NCI-H1092 treated with DMSO at 0.1 percent for 48 hours (cell line): ENCODE measurements at places on chromosomes 16 and 17.

DNA sequence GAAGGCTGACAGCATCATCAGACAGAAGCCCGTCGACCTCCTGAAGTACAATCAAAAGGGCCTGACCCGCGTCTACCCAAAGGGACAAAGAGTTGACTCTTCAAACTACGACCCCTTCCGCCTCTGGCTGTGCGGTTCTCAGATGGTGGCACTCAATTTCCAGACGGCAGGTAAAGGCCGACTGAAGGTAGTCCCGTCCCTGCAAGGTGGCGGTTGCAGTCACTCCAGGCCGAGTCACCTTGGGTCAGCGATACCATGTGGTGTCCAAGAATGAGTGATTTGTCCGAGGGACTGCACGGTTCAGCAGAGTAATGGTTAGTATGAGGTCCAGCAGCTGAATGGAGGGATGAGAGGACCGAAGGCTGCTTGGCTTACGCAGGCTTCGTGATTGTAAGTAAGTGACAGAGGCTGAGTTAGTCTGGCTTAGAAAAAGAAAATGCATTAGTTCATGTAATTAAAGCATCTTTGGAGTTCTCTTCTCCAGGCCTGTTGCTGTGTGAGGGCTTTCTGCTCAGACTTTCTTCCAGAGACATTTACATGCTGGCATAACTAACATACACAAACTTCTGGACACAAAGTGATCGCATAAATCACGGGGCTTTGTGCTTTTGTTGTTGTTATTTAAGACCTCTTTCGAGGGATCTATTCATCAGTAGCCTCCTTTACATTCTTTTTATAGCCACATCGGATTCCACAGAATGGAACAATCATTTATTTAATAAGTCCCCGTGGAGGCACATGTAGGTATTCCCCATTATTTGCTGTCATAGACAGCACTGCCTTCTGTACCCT lies 74.9 kb downstream of the SDR42E1 start:
- no peak for DNase-seq

DNA sequence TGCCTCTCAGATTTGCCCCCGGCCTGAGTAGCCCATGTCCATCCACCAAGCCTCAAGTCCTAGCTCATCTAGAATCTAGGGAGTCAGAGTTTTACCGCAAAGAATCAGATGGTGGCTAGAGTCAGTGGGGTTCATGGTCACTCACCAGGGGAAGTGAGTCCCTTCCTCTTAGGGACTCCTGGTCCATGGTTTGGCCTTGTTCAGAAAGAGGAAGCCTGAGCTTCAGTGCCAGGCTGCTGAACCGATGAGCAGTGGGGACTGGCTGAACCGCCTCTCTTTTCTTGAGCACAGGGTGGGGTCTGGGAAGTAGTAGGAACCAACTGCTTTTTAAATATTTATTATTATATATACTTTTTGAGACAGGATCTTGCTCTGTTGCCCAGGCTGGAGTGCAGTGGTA lies 160.3 kb downstream of the NTN1 start:
- DNase-seq: no peak

DNA sequence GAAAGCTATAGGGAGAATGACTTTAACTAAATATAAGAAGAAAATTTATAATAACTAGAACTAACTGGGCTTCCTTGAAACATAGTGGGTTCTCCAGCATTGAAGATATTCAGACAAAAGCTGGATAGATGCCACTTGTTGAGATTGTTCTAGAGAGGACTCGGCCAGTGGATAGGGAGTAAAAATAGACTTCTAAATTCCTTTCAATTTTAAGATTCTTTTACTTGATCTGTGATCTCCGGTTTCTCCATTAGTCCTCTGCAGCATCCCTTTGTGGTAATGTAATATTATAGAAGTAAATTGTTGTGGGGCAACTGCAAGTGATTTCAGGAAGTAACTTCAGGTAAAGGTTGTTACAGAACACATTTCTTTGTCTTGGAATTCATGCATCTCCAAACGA lies 10.3 kb upstream of the RARA start:
- no peak for DNase-seq

DNA sequence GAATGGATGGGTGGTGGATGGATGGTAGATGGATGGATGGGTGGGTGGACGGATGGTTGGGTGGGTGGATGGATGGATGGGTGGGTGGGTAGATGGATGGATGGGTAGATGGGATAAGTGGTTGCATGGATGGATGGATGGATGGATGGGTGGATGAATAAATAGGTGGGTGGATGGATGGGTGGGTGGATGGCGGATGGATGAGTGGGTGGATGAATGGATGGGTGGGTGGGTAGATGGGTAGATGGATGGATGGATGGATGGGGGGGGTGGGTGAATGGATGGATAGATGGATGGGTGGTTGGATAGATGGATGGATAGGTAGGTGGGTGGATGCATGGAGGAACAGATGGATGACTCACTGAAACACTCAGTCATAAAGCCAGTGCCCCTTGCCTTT lies 51.0 kb upstream of the FASN start:
- DNase-seq: no peak

DNA sequence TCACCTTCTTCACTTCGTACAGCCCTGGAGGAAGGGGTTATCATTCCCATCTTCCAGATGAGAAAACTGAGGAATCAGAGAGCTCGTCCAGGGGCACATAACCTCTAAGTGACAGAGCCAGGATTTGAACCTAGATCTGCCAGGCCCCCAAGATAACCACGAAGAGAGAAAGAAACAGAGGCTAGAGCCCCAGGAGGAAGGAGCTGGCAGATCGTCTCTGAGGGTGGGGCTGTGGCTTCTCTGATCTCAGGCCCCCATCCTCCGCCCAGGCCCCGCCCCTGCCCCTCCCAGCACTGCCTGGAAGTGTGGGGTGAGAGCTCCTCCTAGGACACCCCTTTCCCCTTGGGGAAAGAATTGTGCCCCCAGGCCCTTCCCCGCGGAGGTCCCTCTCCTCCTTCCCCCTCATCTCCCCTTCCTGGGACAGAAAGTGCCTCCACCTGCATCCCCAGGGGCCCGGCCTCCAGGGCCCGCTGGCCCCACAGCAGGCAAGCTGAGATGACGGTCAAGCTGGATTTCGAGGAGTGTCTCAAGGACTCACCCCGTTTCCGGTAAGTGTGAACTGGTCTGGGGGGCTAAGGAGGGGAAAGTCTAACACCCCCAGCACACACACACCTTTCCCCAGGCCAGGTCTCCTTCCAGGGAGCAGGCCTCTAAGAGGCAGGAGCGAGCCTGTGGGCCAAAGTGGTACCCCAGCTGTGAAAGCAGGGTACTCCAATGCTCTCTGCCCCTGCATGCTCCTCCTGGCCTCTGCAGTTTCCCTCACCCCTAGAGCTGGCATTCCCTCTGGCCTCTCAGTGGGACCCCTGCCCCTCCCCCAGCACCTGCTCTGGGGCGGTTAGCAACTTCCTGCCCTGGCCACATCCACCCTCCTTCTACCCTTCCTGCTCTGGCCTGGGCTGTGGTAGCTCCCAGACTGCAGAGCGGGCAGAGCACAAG lies at the start of gene ACAP1:
Gene ACAP1, plus strand, starts transcription at position 290 of the 936 bp plus-strand sequence. Its CDS starts 206 bp downstream, at position 496.
- DNase-seq: no peak

GRCh38 chr17:20934288-20934687 lies 108.5 kb downstream of the USP22 start:
- DNase-seq: no peak

GRCh38 chr17:47644324-47644723 lies 5.4 kb upstream of the KPNB1 start:
- no peak for DNase-seq

DNA sequence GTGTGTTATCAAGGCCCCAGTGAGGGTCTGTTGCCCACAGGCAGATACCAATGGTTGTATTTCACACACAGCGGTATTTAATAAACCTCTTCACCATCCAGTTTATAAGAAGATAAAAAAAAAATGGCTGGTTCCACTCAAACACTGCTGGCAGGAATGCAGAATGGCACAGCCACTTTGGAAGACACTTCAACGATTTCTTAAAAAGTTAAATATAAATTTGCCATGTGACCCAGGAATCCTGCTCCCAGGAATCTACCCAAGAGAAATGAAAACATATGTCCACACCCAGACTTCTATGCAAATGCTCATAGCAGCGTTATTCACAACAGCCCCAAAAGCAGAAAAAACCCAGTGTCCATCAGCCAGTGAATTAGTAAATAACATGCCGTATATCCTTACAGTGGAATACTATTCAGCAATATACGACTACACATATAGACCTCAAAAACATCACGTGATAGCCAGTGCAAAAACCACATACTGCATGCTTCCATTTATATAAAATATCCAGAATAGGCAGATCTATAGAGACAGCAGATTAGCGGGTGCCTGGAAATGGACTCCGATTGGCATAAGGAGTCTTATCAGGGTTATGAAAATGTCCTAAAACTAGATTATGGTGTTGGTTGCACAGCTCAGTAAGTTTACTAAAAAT lies 38.7 kb downstream of the XYLT1 start:
- no peak for DNase-seq

- no peak for DNase-seq
These were observed 9.9 kb upstream of the CMTM4 start for GRCh38 chr16:66706506-66706880.

DNA sequence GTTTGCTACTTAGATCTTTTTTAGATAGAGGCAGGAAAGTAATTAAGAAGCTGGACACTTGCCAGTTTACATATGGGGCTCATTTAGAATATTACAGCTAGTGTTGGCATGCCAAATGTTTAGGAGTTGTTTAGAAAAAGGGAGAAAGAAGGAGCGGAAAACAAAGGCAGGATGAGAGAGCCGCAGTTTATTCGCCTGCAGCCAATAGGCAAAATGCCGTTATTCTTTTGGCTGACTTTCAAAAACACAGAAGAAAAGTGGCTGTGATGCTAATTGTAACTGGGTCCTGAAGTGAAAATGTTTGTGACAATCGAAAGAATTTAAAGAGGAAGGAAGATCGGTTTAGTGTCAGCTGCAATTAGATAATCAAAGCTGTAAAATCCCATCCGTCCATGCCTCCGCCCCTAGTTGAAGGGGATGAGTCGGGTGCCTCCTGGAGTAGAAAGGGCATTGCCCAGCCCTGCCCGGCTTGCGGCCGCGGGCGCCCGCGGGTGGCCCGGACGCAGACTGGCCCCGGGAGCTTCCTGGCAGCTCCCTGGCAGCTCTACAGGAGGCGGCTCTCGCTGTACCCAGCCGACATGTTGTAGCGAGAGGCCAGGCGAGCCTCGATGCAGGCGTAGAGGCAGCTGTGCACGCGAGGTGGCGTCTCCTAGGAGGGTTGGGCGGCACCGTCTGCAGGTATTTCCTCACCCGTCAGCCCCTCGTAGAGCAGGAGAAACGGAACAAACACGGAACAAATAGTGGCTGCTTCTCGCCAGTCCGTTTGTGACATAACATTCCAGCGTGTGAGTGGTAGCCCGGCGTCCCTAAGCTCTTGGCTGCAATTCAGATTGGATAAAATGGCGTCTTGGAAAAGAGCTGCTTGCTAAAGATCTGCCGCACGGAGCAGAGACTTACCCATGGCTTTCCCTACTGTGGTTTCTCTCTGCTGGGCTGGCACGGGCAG lies 82.2 kb downstream of the TNRC6C start:
- peak; percentile 85 for DNase-seq

DNA sequence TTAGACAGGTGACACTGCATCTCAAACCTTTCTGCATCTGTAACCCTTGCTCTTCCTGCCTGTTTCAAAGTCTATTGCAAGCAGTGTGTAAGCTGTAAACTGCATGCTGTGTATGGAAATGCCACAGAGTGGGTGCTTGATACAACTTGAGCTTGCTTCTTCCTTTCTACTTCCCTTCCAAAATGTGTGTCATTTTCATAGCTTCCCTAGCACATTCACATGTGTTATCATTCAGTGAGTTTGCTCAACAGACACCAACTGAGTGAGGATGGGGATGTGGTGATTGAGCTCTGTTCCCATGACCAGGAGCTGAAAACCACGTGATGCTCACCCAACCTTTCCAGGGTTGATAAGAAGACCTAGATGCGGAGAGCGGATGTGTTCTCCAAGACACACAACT lies 111.1 kb downstream of the VAT1L start:
- no peak for DNase-seq

DNA sequence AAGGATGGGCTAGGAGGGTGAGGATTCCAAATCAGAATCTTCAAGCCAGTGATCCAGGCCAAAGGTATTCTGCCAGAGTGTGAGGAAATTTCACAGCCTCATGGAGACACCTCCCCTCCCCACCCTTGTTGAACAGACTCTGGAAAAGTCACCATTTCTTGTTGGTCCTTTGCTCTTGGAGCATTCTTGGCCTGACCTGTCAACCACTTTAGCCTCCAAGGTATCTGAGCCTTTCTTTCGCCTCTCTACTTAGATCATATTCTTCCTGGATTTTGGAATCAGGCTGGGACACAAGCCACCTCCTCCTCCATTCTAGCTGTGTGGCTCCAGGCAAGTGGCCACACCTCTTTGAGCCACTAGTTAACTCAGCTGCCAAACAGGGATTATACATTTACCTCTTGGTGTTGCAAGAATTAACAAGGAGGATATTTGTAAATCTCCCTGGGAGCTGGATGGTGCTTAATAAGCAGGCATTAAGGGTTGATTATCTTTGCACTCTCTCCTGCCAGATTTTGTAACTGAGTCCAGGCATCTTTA lies 193.5 kb downstream of the WWOX start:
- no peak for DNase-seq

GRCh38 chr17:4472286-4472685 lies 26.4 kb upstream of the SPNS2 start:
- DNase-seq: no peak

DNA sequence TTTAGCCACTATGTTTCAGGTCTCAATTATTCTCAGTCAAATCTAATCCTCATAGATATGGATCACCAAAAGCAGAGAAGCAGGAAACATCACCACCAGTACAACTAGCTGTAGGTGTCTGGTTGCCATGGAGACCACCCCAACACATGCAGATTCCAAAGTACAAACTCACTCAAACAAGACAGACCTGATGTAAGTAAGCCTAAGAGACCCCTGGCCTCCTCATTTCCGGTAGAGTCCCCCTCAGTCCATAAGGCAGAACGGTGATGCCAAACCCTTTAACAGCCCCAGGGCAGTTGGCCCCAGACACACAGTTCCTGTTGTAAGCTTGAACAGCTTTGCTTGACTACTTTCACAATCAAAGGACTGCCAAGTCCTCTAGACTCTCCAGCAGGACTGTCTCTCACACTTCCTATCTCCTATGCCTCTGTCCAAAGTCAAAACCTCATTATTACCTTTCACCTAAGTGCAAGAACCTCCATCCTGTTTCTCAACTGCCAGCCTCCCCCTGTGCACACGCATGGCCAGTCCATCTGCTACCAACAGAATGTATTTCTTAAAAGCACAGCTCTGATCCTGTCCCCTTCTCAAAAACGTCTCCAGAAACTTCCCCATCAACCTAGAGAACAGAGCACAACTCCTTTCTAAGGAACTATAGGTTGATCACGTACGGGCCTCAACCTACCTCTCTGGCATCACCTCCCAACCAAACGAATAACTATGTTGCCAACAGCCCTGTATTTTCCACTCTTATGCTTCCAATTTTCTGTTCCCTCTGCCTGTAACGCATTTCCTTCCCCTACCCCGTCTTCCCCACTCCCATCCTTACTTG lies 23.9 kb downstream of the SLC39A11 start:
- no peak for DNase-seq

GRCh38 chr17:3944485-3945388 lies 19.5 kb downstream of the ATP2A3 start:
- no peak for DNase-seq
